ENCODE measurements at places on chromosomes 6 and 20.

DNA sequence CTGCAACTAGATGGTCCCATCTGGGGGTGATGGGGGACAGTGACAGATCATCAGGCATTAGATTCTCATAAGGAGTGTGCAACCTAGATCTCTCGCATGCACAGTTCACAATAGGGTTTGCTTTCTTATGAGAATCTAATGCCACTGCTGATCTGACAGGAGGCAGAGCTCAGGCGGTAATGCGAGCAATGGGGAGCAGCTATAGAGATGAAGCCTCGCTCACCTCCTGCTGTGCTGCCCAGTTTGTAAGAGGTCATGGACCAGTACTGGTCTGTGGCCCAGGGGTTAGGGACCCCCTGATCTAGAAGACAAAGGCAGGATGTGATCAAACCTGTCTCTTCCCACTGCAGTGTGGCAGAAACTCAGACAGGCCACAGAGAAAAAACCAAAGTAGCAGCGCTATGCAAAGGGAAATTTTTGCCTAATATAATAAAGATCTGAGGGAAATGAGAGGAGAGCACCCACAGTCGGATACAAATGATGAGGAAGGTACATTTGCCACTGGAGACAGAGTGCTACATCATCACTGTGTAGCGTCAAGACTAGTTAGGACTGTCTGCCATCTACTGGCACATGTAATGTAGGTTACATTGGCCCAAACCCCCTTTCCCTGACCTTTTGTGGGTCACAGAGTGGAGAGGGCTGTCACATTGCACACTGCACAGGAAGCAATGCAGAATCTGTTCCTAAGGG is 4.1 kb upstream of the LY86 start:
- no peak for DNase-seq

DNA sequence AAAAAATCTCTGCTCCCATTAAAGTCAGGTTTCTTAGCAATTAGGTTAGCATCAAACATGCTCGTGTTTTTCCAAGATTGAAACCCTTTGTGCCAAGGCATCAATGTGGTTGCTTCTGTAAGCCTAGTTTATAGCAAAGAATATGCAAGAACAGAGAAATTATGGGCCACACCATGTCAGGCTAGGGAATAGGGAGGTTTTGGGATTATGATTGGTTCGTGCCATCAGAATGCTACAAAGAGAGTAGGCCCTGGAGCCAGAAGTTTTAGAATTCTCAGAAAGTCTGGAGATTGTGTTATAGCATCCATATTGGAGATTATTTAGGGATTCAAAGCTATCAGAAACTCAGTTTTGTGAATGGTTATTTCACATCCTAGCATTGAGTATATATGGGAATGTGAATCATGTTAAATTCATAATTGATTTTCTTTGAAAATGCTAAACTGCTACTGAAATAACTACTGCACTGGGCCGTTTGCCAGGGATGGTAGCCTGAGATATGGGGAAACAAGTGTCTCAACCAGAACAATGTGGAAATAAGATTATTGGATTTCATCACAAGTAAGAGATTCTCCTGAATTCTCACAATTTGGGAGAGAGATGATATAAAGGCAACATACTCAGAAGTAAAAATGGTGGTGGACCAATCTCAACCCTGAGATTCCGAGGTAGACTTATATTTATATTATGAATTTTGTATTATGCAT is 45.3 kb downstream of the ZNF292 start:
- DNase-seq: no peak

- no peak for DNase-seq
Observed at GRCh38 chr6:165186041-165186440, 123.4 kb downstream of the C6orf118 start.

- DNase-seq: no peak
Observed at GRCh38 chr6:43976706-43977403, 150.4 kb downstream of the MRPL14 start.

- peak; percentile 59 for DNase-seq
Observed at GRCh38 chr6:6736791-6737654, 148.5 kb downstream of the LY86 start.

Measured in Caco-2 (cell line).